Umbilical cord (tissue), 2 donors: ENCODE measurements at places on chromosomes 12 and 14. TPM values are rescaled to one million over a fixed set of nuclear protein-coding genes. Genes with fewer than 3 reads are reported as not detected.

AVPR1A gene
- 1.9 TPM for total RNA-seq

MUCL1 gene
- not detected for total RNA-seq

SLC4A8 gene
- total RNA-seq, result 2.6 TPM

FBXO34 gene
- total RNA-seq, result 37.3 TPM

PRICKLE1 gene
- total RNA-seq, result 22.4 TPM

DNA sequence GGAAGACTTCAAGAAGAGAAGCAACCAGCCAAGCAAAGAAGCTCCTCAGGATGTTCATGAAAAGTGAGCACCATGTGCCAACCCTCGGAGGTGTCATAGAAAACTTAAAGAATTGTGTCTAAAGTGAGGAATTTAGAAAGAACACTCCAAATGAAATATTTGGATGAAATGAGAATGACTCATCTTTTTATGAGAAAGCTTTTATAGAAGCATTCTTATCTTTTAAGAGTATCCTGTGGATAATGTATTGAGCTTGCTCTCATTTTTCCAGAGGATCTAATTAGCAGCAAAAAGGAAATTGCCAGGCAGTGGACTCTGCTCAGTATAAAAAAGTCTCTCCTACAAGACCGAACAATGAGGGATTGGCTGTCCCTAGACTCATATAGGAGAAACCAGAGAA, 454.9 kb downstream of the LRIG3 start:
- peak; percentile 9 for DNase-seq

- DNase-seq, result no peak
Measured at GRCh38 chr12:131137009-131137835, 183.5 kb downstream of the ADGRD1 start.

- DNase-seq, result no peak
Measured at GRCh38 chr12:48122065-48122834, 3.1 kb downstream of the PFKM start.

DNA sequence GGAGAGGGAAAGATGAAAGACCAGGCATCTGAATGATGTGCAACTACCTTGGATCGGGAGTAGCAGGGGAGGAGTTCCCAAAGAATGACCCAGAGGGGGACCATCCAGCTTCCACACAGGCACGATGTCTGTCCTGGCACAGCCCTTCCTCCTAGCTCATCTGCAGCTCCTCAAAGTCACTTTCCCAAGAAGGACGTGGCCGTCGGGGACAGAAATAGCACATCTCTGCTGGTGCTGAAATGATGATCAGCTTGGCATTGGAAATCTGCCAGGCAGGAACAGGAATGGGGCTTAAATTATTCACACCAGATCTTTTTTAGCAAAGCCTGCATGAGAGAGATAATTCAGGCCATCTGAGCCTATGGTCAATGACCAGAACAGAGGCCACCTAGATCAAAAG, 41.7 kb downstream of the TSPAN11 start:
- no peak for DNase-seq

GRCh38 chr14:80560800-80561657, 349.7 kb upstream of the DIO2 start:
- no peak for DNase-seq

DNA sequence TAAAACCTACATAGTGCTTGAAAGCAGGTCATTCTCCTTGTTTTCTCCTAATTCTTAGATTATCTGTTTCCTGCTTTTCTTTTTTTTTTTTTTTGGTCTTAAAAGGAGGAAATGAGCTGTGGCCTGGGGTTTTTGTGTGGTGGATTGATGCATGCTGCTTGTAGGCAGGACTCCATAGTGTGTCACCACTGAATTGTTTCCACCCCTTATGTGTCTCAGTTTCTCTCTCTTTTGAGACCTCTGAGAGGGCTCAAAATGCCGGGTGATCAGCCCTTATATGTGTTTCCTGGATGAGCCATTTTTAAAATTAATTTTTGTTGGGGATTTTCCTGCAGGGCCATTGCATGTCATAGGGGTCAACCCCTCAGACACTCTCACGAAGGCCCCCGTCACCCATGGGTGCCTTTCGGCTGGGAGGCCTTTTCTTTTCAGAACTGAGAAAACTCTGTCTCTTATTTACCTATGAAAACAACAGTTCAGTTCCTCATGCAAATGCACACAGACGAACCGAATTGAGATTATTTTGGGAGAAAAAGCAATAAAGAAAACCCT, 32.0 kb upstream of the LRRK2 start:
- no peak for DNase-seq

DNA sequence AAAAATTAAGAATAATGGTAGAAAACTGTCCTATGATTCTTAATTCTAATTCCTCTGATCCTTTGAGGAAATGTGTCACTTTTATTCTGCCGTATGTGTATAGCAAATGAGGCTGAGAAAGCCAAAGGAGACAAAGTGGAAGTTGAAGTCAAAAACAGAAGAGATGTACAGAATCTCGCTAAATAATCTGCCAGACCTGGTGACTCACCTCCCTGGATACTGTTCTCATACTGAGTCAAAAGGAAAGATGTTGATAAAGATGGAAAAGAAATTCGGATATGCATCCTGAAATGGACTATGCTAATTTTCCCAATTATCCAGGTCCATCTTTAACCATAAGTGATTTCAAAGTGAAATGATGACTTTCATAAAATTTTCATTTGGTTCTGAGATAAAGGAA, 92.5 kb downstream of the DUSP6 start:
- no peak for DNase-seq

- no peak for DNase-seq
Measured at GRCh38 chr14:71550367-71550766, 381.9 kb upstream of the RGS6 start.

DNA sequence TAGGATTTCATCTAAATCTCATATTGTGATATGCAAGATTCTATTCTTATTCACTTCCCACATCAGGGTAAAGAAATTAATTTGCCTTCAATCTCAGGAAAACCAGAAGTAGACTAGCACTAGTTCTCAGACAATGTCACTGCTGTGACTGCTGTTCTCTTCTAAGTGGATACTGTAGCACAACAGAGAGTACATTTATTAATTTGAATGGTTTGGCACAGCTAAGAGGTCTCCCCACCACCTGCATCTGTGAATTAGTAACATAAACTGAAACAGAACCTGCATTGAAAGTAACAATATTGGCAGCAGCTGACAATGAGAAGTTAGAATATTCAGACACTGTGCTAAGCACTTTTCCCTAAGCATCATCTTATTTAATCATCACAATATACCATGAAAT, 253.1 kb downstream of the PDZRN4 start:
- DNase-seq, result no peak

- DNase-seq, result peak; percentile 82
Measured at GRCh38 chr14:97878727-97879126, 1081.5 kb downstream of the VRK1 start.
